ENCODE measurements at places on chromosomes 12 and 14. TPM values are rescaled to one million over a fixed set of nuclear protein-coding genes. Genes with fewer than 3 reads are reported as not detected.

GRCh38 chr14:57609192-57610075 is 115.8 kb upstream of the CCDC198 start:
- no peak for DNase-seq

GRCh38 chr12:4216187-4216927 is 57.2 kb upstream of the CCND2 start:
- DNase-seq = no peak

DNA sequence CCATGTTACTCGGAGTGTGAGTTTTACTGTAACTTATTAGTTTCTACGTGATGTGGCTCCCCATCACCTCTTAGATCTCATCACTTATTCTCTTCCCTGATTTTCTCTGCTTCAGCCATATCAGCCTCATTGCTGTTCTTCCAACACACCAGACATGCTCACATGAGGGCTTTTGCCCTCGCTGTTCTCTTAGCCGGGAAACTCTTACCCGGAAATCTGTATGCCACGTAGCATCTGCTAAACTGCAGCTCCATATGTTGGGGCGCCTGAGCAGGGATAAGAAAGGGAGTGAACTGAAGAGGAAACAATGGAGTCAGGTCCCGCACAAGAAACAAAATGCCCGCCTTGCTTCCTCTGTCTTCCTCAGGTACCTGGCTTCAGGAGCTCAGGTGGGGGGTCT is 16.6 kb downstream of the SMUG1 start:
- no peak for DNase-seq

KRT3 gene
- total RNA-seq = not detected

FLRT2 gene
- total RNA-seq = 16.1 TPM

Measured in posterior vena cava (tissue), 2 donors.